ENCODE measurements at places on chromosomes 12 and 14.

DNA sequence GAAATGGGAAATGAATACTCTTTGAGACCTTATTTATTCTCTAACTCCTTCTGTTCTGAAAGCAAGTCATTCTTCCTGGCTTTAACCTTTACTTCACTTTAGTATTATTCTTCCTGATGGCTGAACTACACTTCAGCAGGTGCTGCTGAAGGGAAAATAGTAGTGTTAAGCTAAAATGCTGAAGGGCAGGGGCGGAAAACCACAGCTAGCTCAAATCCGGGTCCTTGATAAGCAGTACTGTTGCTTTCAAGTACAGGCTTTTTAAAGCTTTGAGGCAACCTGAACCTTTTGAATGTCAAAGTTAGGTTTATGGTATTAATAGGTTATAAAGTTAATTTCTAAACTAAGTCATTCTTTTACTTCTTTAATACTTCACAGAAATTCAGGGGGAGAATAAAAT, 10.7 kb downstream of the CCDC196 start:
- DNase-seq: no peak

GRCh38 chr12:124020514-124020949, 47.5 kb downstream of the ZNF664 start:
- no peak for DNase-seq

DNA sequence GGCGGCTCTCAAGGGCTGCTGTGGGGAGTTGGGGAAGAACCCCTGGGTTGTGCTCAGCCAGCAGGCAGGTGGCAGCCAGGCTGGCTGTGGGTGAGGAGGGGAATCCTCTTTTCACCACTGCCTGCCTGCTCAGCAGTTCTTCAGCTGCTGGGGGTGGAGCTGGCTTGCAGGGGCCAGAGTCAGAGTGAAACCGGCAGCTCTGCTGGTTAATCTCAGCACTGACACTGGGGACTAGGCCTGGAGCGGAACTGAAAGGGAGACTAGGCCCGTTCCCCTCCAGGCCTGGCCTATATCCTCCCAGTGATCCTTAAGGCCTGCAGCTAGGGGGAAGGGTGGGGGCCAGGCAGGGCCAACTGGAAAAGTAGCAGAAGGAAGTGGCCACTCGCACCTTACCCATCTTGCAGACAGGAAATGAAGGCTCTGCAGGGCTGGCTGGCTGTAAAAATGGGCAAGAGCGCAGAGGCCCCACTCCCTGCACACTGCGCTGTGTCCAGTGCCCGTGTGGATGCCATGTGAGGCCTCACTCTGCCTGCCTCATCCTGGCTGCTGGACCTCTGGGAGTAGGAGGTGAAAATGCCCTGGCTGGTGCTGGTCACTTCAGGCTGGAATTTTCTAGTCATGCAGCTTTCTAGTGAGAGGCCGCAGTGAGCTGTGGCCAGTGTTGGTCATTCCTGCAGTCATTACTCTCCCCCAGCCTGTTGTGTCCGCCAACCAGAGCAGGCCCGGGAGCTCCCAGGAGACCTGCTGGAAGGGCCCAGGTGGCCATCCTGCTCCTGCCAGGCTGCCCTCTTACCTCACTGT, 39.4 kb downstream of the SH2B3 start:
- DNase-seq: peak; percentile 72

- DNase-seq: no peak
Measured at GRCh38 chr14:80586131-80586530, 355.4 kb downstream of the CEP128 start.

GRCh38 chr12:52645120-52645761, 6.8 kb downstream of the KRT2 start:
- DNase-seq: peak; percentile 11

- DNase-seq: no peak
Measured at GRCh38 chr14:94889520-94890312, 119.8 kb upstream of the GSC start.

DNA sequence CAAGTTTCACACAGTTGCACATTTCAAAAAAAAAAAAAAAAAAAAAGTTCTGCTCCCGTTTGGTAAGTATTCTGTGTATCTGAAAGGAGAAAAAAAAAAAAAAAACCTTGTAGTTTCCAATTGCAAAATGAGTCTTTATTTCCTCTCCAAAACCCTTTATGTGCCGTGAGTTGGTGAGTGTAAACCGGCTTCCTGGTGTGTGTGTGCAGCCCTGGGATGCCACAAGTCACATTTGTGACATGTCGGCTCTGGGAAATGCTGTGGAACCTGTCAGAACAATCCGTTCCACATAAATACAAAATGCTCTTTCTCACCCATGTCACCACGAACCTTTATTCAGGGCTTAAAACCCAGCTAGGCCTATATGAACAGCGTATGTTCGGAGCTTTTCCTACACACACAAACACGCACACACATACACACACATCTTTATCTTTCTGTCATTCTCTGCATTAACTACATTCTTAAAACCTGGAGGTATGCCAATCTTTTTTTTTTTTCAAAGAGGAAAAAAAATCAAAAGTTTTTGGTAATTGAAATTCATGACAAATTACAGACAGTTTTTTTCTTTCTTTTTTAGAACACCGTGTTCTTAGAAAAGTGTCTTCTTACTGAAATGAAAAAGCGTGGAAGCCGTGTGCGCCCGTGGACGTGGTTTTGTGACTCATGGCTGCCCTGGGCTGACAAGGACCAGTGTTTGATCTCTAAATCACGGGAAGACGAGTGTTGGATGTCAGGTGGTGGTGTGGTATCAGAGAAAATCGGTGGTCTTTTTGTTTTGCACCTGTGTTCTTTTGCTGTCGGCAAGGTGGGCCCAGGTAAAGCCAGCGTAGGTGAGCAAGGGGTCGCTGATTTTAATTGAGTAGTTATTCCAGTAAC, 612.0 kb downstream of the VRK1 start:
- no peak for DNase-seq

- no peak for DNase-seq
Measured at GRCh38 chr12:58530742-58531062, 389.6 kb downstream of the LRIG3 start.

DNA sequence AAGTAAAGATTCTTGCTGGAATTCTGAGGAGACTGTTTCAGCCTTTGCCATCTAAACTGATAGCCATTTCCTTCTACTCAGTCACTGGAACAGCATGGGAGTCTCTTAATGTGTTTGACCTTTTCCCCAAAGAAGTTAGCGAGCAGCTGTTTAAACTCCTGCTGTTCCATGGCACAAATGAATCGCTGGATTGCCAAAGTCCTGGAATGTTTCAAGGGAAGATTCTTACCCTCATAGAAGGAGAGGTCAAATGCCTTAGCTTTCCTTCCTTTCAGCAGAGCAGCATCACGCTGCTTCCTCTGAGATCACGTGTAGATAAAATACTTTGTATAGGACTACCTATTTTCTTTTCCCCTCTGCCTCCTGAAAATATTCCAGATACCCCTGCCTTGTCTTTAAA, 10.5 kb upstream of the NR2C1 start:
- DNase-seq: no peak

DNA sequence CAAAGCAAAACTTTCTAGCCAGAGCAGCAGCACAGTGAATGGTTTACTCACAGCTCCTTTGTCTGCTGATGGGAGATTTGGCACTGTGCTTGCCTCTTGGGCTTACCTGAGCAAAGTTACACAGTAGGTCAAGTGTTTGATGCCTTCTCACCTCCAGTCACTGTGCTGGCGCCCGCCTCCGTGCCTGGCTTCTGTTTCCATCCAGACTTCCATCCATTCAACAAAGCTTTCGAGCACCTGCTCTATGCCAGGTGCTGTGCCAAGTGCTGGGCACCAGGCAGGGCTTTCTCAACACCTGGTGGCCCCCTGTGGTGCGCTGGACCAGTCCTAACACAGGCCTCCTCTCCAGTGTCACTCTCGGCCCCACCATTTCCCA, 199.2 kb upstream of the EEA1 start:
- DNase-seq: no peak

DNA sequence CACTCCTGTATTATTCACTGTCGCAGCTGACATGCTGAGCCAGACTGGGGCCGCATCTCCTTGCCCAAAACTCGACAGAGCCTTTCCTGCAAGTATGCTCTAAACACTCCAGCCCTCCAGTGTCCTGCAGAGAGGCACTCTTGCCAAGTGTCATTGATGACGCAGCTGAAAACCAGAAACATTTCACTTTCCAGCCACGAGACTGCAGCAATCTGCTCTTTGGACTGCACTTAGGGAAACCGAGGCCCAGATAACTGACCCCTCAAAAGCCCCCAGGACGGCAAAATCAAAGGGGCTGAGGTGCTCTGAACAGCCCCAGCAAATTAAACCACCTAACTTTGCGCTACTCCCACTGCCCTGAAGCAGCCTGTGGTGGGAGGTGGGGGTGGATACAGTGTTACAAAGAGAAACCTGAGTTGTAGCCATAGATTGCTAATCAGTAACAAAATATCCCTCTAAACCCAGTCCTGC, 2.6 kb downstream of the CCDC85C start:
- no peak for DNase-seq

DNA sequence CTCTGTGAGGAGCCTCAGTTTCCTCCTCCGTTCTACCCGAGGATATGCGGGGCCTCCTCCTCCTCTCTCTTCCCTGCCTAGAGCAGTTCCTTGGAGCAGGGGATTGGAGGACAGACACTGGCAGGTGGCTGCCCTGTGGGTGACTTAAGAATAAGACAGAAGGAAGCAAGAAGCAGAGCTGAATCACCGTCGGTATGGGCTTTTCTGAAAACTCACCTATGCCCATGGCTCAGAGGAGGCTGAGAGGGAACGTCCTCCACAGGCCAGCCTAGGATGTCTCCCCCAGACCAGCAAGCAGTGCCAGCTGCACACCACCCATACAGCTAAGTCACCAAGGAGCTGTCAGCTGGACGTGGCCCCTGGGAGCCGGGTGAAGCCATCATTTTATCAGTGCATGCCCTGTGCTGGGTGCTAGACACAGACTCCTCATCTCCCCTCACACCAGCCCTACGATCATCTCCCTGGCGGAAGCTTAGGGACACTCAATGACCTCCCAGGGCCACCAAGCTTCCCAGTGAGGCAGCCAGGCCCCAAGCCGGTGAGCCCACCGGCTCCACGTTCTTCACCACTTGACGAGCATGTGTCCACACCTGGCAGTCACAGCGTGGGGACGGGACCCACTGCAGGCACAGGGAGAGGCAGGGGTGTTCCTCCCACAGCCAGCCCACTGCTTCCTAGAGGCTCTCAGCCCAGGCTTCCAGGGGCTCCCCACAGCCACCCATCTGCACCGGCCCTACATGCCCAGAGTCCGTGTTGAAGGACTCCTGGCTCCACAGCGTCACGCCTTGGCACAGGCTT, 21.4 kb downstream of the ITPK1 start:
- no peak for DNase-seq

- DNase-seq: no peak
Measured at GRCh38 chr12:69932154-69932553, 107.1 kb downstream of the MYRFL start.

DNA sequence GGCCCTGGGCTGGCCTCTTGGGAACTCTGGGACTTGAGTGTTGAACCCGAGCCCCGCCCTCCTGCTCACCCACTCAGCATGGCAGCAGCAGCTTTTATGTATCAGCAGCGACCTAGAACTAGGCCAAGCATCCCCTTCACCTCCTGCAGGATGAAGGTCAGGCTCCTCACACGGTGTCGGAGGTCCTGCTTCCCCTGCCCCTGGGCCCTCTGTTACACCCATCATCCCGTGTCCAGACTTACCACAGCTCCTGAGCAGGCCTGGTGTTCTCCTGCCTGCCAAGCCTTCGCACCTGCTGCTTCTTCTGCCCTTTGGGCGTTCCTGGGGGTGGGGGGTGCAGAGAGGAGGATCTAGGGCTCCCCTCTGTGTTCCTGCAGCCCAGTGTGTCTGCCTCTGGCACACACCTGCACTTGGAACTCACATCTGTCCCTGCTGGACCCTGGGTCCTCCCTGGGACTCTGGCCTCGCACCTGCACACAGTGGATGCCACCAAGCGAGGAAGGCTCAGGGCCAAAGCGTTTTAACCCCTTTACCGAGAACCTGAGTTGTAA, 80.3 kb downstream of the PAPOLA start:
- DNase-seq: no peak

- DNase-seq: no peak
Measured at GRCh38 chr12:76836633-76837032, 42.2 kb downstream of the CSRP2 start.

DNA sequence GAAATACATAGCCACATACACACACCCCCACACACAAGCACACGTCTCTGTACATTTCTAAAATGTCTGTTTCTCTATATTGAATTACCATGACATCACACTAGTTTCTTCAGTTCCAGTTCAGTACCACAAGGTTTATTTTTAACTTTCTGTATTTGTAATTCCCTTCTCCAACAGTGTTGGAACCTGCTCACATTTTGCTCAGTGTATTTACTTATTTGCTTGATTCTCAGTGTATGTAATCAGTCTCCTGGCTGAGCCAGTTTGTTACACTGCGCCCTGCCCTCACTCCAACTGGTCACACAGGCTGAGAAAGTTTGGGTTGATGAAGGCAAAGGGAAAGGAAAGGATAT, 67.1 kb downstream of the MON2 start:
- DNase-seq: no peak

DNA sequence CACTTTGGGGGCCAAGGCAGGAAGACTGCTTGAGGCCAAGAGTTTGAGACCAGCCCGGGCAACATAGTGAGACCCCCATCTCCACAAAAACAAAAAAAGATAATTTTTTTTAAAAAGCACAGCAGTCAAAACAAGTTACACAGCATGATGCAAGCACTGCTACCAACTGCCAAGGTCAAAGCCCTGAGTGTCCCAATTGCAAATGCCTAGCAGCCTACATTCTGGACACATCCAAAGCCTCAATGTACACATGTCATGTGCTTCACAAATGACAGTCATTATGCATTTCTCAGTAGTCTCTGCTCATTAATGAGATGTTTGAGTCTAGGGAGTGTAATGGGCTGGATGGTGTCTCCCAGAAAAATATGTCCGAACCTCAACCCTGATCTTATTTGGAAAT, 113.7 kb upstream of the CCND2 start:
- DNase-seq: no peak

DNA sequence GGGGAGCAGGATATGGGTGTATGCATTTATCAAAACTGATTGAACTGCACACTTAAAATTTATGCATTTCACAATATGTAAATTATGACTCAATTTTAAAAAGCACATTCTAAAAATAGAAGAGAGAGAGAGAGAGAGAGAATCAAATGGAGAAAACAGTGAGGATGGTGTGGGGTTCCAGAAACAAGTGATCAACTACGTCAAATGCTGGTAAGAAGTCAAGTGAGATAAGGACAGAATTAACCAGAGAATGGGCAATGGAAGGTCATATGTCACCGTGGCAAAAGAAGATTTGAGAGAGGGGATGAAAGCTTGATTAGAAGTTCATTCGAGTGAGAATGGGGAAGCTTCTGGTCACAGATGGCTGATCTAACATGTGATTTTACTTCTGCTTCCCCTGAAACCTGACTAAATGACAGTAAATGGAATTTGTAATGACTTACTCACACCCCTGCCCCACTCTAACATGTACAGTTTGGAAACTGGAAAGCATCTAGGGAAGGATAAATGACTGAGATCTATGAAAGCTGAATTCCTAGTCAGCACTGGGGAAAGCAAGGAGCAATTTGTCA, 276.5 kb upstream of the AMIGO2 start:
- no peak for DNase-seq

GRCh38 chr12:96434107-96434506, 33.9 kb upstream of the CDK17 start:
- no peak for DNase-seq
